ENCODE measurements at places on chromosomes 12 and 14.

DNA sequence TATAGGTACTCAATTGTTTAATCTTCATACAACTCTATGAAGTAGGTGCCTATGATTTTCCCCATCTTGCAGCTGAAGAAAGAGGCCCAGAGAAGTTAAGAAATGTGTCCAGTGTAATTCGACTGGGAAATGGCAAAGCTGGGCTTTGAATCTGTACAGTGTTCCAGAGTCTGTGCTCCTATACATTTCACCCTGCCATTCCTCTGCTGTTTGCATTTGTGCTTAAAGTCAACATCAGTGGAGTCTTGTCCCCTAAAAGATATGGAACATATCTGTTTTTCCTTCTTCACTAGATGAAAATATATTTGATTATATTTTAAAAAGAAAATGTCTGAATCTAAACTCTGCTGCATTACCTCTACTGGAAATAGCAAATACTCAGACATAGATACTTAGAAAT lies 88.6 kb downstream of the SEC23A start:
- H3K27me3 ChIP-seq, result no peaks in the 10 kb centered on the region
- no peak overlapping the region for H3K27ac ChIP-seq
- no peak for DNase-seq
- no peaks in the 10 kb centered on the region for H3K4me1 ChIP-seq

DNA sequence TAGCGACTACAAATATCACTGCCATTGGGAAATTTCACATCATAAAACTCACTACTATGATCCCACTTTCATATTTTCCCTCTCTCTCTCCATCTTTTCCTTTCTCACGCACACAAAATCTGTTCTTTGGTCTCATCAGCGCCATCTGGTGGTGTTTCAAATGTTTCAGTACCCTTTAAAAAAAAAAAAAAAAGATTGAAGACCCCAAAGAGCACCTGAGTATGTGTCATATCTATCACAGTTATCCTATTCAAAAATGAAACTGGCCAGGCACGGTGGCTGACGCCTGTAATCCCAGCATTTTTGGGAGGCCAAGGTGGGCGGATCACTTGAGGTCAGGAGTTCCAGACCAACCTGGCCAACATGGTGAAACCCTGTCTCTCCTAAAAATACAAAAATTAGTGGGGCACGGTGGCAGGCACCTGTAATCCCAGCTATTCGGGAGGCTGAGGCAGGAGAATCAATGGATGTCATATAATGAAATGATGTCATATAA lies 72.4 kb downstream of the TTC9 start:
- H3K27ac ChIP-seq, result no peak overlapping the region
- peak; percentile 75 for DNase-seq
- no peaks in the 10 kb centered on the region for H3K36me3 ChIP-seq
- H3K4me3 ChIP-seq, result no peak overlapping the region

DNA sequence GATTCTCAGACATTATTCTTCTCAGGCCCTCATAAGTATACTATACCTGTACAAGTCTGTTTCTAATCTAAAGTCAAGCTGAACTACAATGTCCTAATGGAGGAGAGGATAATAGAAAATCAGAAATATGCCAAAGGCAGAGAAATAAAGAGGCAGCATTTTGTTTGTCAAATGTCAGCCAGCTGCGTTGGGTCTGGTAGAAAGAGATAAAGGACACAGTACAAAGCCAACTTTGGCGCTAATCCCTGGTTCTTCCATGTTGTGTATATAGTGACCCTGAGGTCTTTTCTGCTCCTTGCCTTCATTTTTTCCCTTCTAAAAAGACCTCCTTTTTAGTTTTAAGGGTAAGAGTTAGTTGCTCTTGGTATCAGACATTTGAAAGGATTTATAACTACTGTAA lies 103.1 kb downstream of the PRICKLE1 start:
- peaks cover 21% of the 10 kb centered on the region for H3K4me1 ChIP-seq
- no peak overlapping the region for H3K27ac ChIP-seq
- H3K27me3 ChIP-seq, result peaks cover 11% of the 10 kb centered on the region
- no peaks in the 10 kb centered on the region for H3K36me3 ChIP-seq

DNA sequence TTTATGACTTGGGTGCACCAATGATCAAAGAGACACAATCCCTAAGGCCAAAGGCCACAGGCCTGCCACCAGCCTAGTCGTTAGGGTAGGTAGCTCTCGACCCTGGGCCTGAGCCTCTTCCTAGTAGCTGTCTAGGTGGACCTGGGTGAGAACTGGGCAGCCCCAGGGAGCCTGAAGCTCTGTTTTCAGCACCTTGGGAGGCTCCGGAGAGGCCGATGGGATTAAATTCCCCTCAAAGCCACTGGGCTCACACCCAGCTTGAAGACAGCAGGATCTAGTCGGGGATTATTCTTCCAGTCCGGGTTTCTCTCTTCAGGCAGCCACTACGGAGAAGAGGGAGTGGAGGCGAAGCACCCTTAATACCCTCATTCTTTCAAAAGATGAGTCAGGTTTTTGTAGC lies 79.8 kb downstream of the TMEM260 start:
- H3K36me3 ChIP-seq, result no peaks in the 10 kb centered on the region
- H3K4me3 ChIP-seq, result no peak overlapping the region
- H3K27ac ChIP-seq, result peak overlapping the region; percentile 77
- peaks cover 11% of the 10 kb centered on the region for H3K4me1 ChIP-seq
- DNase-seq, result peak; percentile 88

DNA sequence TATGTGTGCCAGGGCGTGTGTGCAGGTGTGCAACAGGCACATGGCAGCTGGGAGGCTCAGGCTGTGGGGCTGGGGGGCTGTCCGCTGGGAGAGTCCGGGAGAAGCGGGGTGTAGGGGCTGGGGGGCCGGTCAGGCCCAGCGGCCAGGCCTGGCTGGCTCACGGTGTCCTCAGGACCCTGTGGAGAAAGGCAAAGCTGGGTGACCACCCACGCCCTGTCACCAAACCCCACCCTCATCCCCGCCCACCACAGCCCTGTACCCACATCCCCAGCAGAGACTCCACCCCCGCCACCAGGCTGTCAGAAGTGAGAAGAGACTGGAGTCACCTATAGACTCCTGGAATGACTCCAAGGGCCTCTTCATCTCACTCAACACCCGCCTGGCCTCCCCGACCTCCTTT lies 85.3 kb downstream of the SCARB1 start:
- H3K27me3 ChIP-seq, result no peaks in the 10 kb centered on the region
- no peaks in the 10 kb centered on the region for H3K4me1 ChIP-seq
- no peak overlapping the region for H3K27ac ChIP-seq
- H3K4me3 ChIP-seq, result no peak overlapping the region

DNA sequence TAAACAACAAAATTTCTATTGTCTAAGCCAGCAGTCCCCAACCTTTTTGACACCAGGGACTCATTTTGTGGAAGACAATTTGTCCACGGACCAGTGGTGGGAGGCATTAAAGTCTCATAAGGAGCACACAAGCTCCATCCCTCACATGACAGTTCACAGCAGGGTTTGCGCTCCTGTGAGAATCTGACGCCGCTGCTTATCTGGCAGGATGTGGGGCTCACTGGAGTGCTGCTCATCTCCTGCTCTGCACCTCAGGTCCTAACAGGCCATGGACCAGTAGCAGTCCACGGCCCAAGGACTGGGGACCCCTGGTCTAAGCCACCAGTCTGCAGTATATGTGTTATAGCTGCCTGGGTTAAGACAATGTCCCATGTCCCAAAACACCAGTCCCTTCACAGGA lies 27.2 kb downstream of the VCPKMT start:
- no peaks in the 10 kb centered on the region for H3K4me1 ChIP-seq
- no peaks in the 10 kb centered on the region for H3K27me3 ChIP-seq
- no peak overlapping the region for H3K4me3 ChIP-seq
- no peak overlapping the region for H3K27ac ChIP-seq
- no peak for DNase-seq
- no peaks in the 10 kb centered on the region for H3K36me3 ChIP-seq

DNA sequence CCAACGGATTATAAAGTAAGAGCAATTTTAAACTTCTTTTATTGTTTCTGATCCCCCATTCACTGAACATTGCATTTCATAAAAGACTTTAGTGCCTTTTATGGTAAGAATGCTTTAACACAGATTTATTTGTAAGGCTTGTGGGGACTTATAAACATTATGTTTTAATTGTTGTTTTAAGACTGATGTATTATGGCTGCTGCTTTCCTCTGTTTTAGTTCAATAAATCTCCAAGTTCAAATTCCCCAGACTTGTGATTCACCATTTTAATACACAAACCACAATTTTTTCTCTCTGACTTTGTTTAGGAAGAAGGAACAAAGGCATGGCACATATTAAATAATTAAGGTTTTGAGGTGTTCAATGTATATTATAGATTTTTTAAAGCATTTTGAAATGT lies 753.3 kb downstream of the SLC6A15 start:
- H3K36me3 ChIP-seq, result no peaks in the 10 kb centered on the region
- DNase-seq, result no peak

DNA sequence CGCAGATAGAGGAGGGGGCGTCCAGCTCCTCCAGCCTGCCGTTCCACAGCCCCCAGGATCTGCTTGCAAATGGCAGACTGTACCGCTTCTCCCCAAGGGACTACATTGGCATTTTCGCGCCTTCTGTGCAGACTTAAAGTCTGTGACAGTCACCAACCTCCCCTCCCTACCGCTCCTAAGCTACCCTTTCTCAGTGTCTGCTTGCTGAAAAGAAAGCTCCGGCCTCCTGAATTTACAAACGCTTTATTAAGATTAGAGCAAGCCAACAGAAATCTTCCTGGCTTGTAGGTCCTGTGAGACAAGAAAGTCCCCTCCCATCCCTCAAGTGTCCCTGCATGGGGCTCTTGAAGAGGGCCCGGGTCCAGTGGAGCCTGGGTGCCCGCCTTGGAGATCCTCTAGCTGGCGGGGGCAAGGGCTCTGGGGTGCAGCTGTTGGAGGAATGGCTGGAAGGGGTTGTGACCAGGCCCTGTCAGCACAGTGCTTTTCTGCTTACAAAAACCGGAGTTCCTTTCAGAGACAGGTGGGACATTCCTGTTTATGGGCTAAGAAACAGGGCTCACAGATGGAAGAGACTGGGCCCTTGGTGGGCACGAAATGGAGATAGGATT lies 2.8 kb upstream of the DLK1 start:
- no peaks in the 10 kb centered on the region for H3K4me1 ChIP-seq
- H3K27ac ChIP-seq, result no peak overlapping the region
- no peak overlapping the region for H3K4me3 ChIP-seq
- DNase-seq, result no peak

DNA sequence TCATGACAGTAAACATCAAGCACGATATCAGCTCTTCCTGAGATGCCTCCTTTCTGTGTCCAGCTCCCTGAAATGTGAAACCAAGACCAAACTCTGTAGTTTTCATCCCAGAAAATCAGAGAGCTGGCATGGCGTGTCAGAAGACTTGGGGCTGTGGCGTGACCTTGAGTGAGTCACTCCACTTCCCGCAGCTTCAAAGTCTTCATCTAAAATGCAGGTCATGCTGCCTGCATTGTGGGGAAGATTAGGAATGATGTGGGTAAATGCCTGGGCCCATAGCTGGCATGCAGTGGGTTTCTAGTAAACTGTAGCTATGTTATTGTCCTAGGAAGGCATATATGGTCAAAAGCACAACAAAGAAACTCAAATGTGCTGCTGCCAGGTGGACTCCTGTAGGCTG lies 28.8 kb downstream of the OAS2 start:
- no peaks in the 10 kb centered on the region for H3K27me3 ChIP-seq
- no peaks in the 10 kb centered on the region for H3K36me3 ChIP-seq
- no peak overlapping the region for H3K4me3 ChIP-seq

DNA sequence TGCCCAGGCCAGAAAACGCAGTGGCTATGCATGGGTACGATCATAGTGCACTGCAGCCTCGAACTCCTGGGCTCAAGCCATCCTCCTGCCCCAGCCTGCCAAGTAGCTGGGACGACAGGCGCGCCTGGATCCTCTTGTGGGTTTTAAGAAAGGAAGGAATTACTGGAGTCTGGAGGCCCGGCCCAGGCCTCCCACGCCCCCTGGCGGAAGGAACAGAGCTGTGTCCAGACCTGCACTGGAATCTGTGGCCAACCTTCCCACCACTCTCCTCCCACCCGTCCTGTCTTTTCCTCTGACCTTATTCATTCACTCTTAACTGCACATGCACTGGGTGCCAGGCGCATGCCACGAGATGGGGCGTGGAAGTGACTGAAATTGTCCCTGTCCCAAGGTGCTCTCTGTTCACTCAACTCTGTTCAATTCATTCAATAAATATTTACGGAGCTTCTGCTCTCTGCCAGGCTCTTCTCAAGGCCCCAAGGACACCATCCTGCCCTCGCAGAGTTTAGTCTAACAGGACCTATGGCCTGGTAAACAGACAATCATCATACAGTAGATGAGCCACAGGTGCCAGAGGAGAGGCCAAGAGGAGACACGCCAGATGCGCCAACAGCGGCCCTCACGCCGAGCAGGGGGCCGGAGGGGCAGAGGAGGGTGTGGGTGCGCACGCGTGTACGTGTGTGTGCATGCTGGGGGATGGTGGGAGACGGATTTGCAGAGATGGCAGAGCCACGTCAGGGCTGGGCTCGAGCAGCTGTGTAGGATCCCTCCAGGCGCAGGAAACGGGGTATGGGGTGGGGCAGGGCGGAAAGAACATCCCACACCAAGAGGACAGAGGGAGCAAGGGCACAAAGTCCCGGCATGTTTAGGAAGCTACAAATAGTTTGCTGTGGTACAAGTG lies 13.7 kb upstream of the TMEM106C start:
- H3K4me3 ChIP-seq, result no peak overlapping the region
- peaks cover 3% of the 10 kb centered on the region for H3K4me1 ChIP-seq
- peak; percentile 80 for DNase-seq

DNA sequence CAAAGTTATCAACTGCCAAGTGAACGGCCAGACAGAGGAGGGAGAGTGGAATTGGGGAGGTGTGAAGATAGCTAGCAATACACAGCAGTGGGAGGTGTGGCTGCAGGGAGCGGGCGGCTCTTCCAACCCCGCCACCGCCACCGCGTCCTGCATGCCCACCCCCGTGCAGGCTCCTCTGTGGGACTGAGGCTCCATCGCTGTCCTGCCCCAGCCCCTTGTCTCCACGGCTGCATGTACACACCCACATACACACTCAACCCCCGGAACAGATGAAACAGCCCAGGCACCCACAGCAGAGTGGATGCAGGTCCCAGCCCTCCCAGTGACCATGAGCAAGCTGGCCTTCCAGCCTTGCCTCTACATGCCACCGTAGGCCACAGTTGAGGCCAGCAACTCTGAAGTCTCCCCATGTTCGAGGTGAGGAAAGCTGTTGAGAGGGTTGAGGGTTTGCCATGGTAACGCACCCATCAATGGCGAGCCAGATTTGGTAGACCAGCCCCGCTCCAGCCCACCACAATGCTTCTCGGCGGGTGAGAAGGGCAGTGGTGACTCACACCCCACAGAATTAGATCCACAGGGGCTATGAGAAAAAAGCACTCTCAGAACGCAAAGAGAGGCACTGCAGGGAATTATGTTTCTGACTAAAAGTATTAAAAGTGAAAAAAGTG lies 39.3 kb downstream of the PITPNM2 start:
- no peak overlapping the region for H3K4me3 ChIP-seq
- no peak overlapping the region for H3K27ac ChIP-seq
- H3K4me1 ChIP-seq, result peaks cover 17% of the 10 kb centered on the region
- H3K27me3 ChIP-seq, result no peaks in the 10 kb centered on the region

- H3K4me1 ChIP-seq, result no peaks in the 10 kb centered on the region
- no peaks in the 10 kb centered on the region for H3K27me3 ChIP-seq
- H3K36me3 ChIP-seq, result no peaks in the 10 kb centered on the region
- DNase-seq, result peak; percentile 45
Measured at GRCh38 chr14:24817212-24818057, 183.4 kb upstream of the GZMB start.
